ENCODE measurements at places on chromosomes 2 and 18. TPM values are rescaled to one million over a fixed set of nuclear protein-coding genes. Genes with fewer than 3 reads are reported as not detected.

DNA sequence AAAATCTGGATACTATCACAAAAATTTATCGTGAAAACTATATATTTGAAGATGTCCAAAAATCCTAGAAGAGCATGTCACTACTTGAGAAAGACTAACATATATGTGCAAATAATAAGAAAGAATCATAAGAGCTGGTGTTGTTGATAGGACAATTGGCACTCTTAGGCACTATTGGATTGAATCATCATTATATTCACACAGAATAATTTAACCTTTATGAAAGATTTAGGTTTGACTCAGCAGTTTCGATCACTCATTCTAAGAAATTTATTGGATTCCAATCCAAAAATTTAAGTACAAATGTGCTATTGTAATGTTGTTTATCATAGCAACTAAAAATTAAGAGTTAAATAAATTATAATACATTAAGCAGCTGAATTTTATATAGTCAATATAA, 503.6 kb downstream of the SPAG16 start:
- H3K4me3 ChIP-seq = no peak overlapping the region
- H3K4me1 ChIP-seq = no peaks in the 10 kb centered on the region
- H3K27ac ChIP-seq = no peak overlapping the region
- no peaks in the 10 kb centered on the region for H3K27me3 ChIP-seq
- H3K36me3 ChIP-seq = no peaks in the 10 kb centered on the region

KLF7 gene
- 24.1 TPM for polyA plus RNA-seq

ERBB4 gene
- polyA plus RNA-seq = not detected

- H3K4me3 ChIP-seq = no peak overlapping the region
- no peaks in the 10 kb centered on the region for H3K36me3 ChIP-seq
- H3K27me3 ChIP-seq = peaks cover 13% of the 10 kb centered on the region
- no peak for DNase-seq
- no peaks in the 10 kb centered on the region for H3K4me1 ChIP-seq
- H3K27ac ChIP-seq = no peak overlapping the region
Measured at GRCh38 chr18:11775436-11776174, 75.6 kb upstream of the CHMP1B start.

ANO7 gene
- polyA plus RNA-seq = 3.4 TPM

TLX2 gene
- polyA plus RNA-seq = not detected

LYPD6 gene
- 0.49 TPM for polyA plus RNA-seq

ERICH2 gene
- not detected for polyA plus RNA-seq

GRCh38 chr2:156748221-156748620, 312.0 kb downstream of the GPD2 start:
- no peaks in the 10 kb centered on the region for H3K36me3 ChIP-seq
- H3K4me1 ChIP-seq = no peaks in the 10 kb centered on the region
- DNase-seq = no peak
- no peaks in the 10 kb centered on the region for H3K27me3 ChIP-seq
- no peak overlapping the region for H3K4me3 ChIP-seq
- H3K27ac ChIP-seq = no peak overlapping the region

EPAS1 gene
- polyA plus RNA-seq = 103 TPM

LRATD1 gene
- 0.40 TPM for polyA plus RNA-seq

GRCh38 chr18:59345556-59345955, 13.5 kb downstream of the LMAN1 start:
- DNase-seq = peak; percentile 16
- H3K27me3 ChIP-seq = no peaks in the 10 kb centered on the region
- H3K27ac ChIP-seq = no peak overlapping the region
- no peaks in the 10 kb centered on the region for H3K4me1 ChIP-seq
- H3K4me3 ChIP-seq = no peak overlapping the region

DNA sequence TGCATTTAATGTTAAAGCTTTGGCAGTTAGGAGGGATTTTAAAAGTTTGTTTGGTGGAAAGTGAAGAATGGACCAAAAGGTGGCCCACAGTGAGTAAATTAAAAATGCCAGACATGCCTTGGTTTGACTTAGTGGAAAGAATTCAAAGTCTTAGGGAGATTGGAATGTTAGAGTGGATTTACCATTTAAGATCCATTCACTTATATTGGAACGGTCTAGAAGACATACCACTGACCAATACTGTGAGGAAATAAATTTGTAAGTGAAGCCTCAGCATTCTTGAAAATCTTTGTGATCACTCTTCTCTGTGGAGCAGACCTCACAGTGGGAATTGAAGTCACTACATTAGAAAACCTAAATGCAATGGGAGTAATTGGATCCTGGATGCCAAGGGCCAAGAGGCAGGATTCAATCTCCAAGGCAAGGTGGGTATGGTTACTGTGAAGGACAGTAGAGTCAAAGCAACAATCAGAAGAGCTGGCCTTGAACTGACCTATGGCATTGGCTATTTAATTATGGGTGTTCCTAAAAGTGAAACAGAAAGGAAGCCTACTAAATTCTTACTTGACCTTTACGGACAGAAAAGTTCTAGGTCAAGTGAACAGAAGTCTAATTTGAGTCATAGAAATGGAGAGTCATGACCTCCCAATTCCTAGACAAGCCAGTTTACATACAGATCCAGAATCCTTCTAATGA, 40.2 kb upstream of the VRK2 start:
- H3K4me3 ChIP-seq = no peak overlapping the region
- no peak for DNase-seq
- H3K27me3 ChIP-seq = no peaks in the 10 kb centered on the region
- no peaks in the 10 kb centered on the region for H3K4me1 ChIP-seq
- no peaks in the 10 kb centered on the region for H3K36me3 ChIP-seq

FHOD3 gene
- polyA plus RNA-seq = 12.5 TPM

DNA sequence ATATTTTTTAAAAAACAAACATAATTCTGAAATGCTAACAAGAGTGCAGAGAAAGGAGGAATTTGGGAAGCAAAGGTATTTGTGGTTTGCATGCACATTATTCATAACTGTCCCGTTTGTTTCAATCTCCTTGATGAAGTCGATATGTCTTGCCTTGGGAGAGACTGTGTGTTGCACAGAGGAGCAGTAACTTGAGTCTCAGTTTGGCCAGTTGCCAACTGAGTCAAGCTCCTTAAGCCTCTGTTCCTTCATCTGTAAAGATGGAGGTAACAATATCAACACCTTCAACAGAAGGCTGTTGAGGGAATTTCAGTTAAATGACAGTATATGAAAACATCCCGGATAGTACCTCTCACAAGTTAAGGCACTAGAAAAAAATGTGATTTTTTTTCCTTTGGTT, 226.2 kb downstream of the ASXL3 start:
- no peaks in the 10 kb centered on the region for H3K4me1 ChIP-seq

GRCh38 chr2:2763351-2764000, 432.4 kb upstream of the MYT1L start:
- no peaks in the 10 kb centered on the region for H3K4me1 ChIP-seq
- no peaks in the 10 kb centered on the region for H3K27me3 ChIP-seq
- no peak for DNase-seq
- H3K27ac ChIP-seq = no peak overlapping the region

CUL3 gene
- 33.7 TPM for polyA plus RNA-seq

DNA sequence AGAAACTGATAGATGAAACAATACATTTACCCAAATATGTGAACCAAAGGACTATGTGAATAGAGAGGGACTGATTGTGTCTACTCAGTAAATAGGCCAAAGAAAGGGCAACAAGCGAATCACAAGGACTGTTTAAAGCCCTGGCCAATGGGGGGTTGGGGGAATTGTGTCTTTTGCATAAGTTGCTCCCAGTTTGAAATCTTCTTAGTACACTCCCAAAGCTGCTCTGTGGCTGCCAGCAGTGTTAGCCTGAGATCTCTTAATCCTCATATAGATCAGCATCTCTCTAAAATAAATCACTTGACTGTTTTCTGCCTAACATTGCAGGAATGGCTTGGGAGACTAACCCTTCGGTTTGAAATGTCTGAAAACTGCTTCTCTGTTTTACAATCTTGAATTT, 236.4 kb downstream of the PLCL1 start:
- no peaks in the 10 kb centered on the region for H3K36me3 ChIP-seq
- H3K27me3 ChIP-seq = no peaks in the 10 kb centered on the region
- no peak for DNase-seq
- no peak overlapping the region for H3K27ac ChIP-seq
- no peaks in the 10 kb centered on the region for H3K4me1 ChIP-seq

DNA sequence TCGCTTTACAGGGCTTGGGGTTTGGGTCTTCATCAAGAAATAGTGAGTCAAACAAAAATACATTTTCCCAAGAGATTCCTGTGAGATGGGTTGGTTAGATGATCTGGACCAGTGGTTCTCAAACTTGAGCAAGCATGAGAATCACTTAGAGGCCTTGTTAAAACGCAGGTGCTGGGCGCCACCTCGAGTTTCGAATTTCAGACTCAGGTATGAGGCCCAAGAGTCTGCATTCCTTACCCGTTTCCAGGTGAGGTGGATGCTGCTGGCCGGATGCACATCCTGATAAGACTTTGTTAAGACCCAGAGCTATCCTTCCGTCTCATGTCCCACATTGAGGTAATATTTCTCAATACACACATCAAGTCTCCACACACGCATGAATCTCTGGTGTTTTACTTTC, 707.8 kb upstream of the SALL3 start:
- no peak overlapping the region for H3K27ac ChIP-seq
- H3K4me3 ChIP-seq = no peak overlapping the region
- H3K4me1 ChIP-seq = no peaks in the 10 kb centered on the region
- DNase-seq = no peak

- no peak overlapping the region for H3K4me3 ChIP-seq
- no peaks in the 10 kb centered on the region for H3K36me3 ChIP-seq
- no peak for DNase-seq
- H3K27ac ChIP-seq = no peak overlapping the region
- H3K27me3 ChIP-seq = peaks cover 13% of the 10 kb centered on the region
- no peaks in the 10 kb centered on the region for H3K4me1 ChIP-seq
Measured at GRCh38 chr2:64234785-64235184, 90.6 kb upstream of the PELI1 start.

CD226 gene
- polyA plus RNA-seq = 0.07 TPM

EPC2 gene
- 11.4 TPM for polyA plus RNA-seq

SLC38A11 gene
- polyA plus RNA-seq = 0.07 TPM

GRCh38 chr18:37225279-37225678, 340.3 kb downstream of the CELF4 start:
- no peak for DNase-seq
- H3K36me3 ChIP-seq = no peaks in the 10 kb centered on the region
- H3K27ac ChIP-seq = no peak overlapping the region
- no peaks in the 10 kb centered on the region for H3K4me1 ChIP-seq
- no peak overlapping the region for H3K4me3 ChIP-seq

DNA sequence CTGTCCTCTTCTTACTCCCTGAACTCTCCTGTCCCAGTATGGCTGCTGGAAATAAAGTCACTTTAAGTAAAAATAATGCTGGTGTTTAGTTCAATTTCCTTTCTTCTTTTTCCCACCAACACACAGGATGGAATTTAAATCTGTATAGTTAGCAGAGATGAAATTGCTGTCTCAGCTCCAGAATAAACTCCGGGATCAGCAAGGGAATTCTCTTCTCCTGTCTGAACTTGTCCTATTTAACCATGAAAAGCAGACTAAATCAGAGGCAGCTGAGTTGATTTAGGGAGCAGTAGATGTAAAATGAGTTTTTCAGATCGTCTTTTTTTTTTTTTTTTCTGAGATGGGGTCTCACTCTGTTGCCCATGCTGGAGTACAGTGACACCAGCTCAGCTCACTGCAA, 25.9 kb downstream of the TTLL4 start:
- no peak overlapping the region for H3K27ac ChIP-seq
- H3K36me3 ChIP-seq = peaks cover 28% of the 10 kb centered on the region
- H3K27me3 ChIP-seq = no peaks in the 10 kb centered on the region
- H3K4me3 ChIP-seq = no peak overlapping the region
- no peak for DNase-seq

DNA sequence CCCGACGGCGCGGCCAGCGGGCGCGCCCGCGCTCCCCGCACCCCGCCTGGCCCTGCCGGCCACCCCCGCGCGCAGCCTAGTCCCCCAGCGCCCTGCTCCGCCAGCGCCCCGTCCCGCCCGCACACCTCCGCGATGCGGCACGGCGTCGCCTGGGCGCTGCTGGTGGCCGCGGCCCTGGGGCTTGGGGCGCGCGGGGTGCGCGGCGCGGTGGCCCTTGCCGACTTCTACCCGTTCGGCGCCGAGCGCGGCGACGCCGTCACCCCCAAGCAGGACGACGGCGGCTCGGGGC, 232 bp downstream of the SNED1 start:
- H3K4me1 ChIP-seq = peaks cover 26% of the 10 kb centered on the region
- H3K36me3 ChIP-seq = peaks cover 32% of the 10 kb centered on the region
- no peaks in the 10 kb centered on the region for H3K27me3 ChIP-seq
- peak overlapping the region; percentile 55 for H3K4me3 ChIP-seq
- H3K27ac ChIP-seq = no peak overlapping the region

GRCh38 chr2:55033076-55033742, 17.0 kb downstream of the RTN4 start:
- H3K27ac ChIP-seq = no peak overlapping the region
- H3K4me3 ChIP-seq = no peak overlapping the region
- DNase-seq = no peak
- peaks cover 4% of the 10 kb centered on the region for H3K36me3 ChIP-seq

GRCh38 chr2:102065675-102066252, 74.0 kb downstream of the IL1R2 start:
- no peaks in the 10 kb centered on the region for H3K36me3 ChIP-seq
- H3K27ac ChIP-seq = peak overlapping the region; percentile 98
- H3K4me3 ChIP-seq = no peak overlapping the region

- H3K36me3 ChIP-seq = no peaks in the 10 kb centered on the region
- DNase-seq = peak; percentile 65
- H3K27me3 ChIP-seq = no peaks in the 10 kb centered on the region
- peaks cover 12% of the 10 kb centered on the region for H3K4me1 ChIP-seq
- no peak overlapping the region for H3K27ac ChIP-seq
Measured at GRCh38 chr2:19764998-19765397, 136.8 kb downstream of the TTC32 start.

- no peak for DNase-seq
- H3K27ac ChIP-seq = no peak overlapping the region
- no peaks in the 10 kb centered on the region for H3K4me1 ChIP-seq
- no peak overlapping the region for H3K4me3 ChIP-seq
Measured at GRCh38 chr2:121064186-121064585, 220.8 kb downstream of the TFCP2L1 start.

CSRNP3 gene
- 0.32 TPM for polyA plus RNA-seq

GRCh38 chr2:156341452-156342253, 9.1 kb upstream of the NR4A2 start:
- no peaks in the 10 kb centered on the region for H3K36me3 ChIP-seq
- DNase-seq = peak; percentile 94
- no peaks in the 10 kb centered on the region for H3K4me1 ChIP-seq
- peak overlapping the region; percentile 96 for H3K27ac ChIP-seq

DNA sequence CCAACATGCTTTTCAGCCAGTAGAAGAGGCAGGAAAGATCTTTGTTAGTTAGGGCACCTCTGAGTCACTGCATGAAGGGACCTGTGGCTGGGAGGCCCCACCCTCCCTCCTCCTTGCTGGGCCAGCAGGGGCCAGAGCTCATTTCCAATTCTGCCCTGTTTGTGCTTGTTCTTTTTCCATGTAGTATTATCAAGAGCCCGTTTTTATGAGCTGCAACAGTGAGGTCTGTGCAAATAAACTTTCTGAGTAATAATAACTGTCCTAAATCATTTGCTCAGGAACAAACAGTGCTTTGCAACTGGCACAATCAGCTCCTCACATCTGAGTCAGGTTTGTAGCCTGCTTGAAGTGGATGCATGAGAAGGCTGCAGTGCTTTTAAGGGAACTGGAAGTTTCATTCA, 128.0 kb downstream of the ARL4C start:
- H3K36me3 ChIP-seq = no peaks in the 10 kb centered on the region
- H3K27me3 ChIP-seq = peaks cover 2% of the 10 kb centered on the region
- H3K4me3 ChIP-seq = no peak overlapping the region
- no peaks in the 10 kb centered on the region for H3K4me1 ChIP-seq
- H3K27ac ChIP-seq = no peak overlapping the region

GRCh38 chr2:27191070-27191829, 20.6 kb upstream of the ATRAID start:
- peaks cover 2% of the 10 kb centered on the region for H3K4me1 ChIP-seq
- H3K27me3 ChIP-seq = peaks cover 18% of the 10 kb centered on the region
- DNase-seq = peak; percentile 71
- no peak overlapping the region for H3K27ac ChIP-seq
- H3K4me3 ChIP-seq = no peak overlapping the region
- H3K36me3 ChIP-seq = no peaks in the 10 kb centered on the region

Data from IMR-90 (cell line).